ENCODE measurements at places on chromosomes 12 and 14.
A peak's percentile ranks its signal among the peaks of the same experiment; 100 is the strongest.

- H3K4me3 ChIP-seq = no peak overlapping the region
- H3K27ac ChIP-seq = no peak overlapping the region
- no peaks in the 10 kb centered on the region for H3K36me3 ChIP-seq
- no peak for DNase-seq
- H3K27me3 ChIP-seq = no peaks in the 10 kb centered on the region
Observed at GRCh38 chr14:68544081-68544892, 248.6 kb downstream of the ZFP36L1 start.

DNA sequence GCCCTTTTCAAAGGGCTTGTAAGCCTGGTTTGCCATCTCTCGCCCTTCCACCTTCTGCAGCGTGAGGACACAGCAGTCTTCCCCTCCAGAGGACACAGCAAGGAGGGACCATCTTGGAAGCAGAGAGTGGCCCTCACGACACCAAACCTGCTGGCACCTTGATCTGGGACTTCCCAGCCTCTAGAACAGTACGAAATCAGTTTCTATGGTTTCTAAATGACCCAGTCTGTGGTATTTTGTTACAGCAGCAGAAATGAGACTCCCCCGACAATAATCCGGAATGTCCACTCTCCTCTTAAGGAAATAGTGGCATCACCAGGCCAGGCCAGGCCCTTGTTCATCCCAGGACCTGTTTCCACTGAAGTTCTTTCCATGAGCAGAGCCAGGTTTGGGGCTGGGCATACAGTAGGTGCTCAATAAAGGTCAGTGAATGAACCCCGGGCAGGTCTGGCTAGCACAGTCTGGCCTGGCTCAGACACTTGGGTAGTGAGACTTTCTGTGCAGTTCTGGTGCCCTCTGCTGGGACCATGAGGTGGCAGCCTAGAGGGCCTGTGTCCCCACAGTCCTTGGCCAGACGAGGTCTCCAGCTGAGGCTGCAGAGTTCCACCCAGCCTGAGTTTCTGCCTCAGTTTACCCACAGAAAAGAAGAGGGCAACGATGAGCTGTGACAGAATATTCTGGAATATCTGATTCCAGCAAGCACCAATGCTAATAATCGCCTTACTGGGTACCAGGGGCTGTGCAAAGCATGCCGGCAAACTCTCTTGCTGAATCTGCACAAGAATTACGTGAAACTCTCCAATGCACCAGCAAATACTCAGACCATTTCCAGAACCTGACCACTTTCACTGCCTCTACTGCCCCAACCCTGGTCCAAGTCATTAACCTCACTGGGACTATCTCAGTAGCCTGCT lies 14.0 kb downstream of the ABCB9 start:
- H3K36me3 ChIP-seq = no peaks in the 10 kb centered on the region
- DNase-seq = peak; percentile 86

- H3K36me3 ChIP-seq = peaks cover 12% of the 10 kb centered on the region
- peak overlapping the region; percentile 55 for H3K4me3 ChIP-seq
- peak; percentile 81 for DNase-seq
- H3K27ac ChIP-seq = peak overlapping the region; percentile 81
- peaks cover 63% of the 10 kb centered on the region for H3K4me1 ChIP-seq
Observed at GRCh38 chr12:56631790-56632700, 1.9 kb upstream of the BAZ2A start.

- H3K27me3 ChIP-seq = no peaks in the 10 kb centered on the region
- H3K27ac ChIP-seq = no peak overlapping the region
- H3K36me3 ChIP-seq = no peaks in the 10 kb centered on the region
Observed at GRCh38 chr12:119423285-119423684, 88.8 kb downstream of the CCDC60 start.

DNA sequence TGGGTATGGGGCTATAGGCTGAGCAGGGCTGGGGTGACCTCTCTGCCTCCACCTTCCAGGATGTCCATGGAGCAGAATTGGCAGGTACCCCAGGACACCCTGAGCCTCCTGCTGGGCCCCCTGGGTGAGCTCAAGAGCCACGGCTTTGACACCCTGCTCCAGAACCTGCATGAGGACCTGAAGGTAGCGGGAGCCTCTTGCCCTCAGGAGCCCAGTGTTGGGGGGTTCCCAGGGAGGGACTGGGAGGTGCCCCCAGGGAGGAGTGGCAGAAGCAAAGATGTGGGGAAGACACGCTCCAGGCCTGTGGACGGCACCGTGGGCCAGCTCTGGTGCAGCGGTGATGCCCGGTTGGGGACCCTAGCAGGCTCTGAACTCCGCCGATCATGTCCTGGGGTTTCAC lies 8.3 kb downstream of the TNFAIP2 start:
- no peaks in the 10 kb centered on the region for H3K27me3 ChIP-seq
- no peaks in the 10 kb centered on the region for H3K36me3 ChIP-seq
- no peak for DNase-seq
- no peak overlapping the region for H3K4me3 ChIP-seq
- no peak overlapping the region for H3K27ac ChIP-seq
- no peaks in the 10 kb centered on the region for H3K4me1 ChIP-seq

DNA sequence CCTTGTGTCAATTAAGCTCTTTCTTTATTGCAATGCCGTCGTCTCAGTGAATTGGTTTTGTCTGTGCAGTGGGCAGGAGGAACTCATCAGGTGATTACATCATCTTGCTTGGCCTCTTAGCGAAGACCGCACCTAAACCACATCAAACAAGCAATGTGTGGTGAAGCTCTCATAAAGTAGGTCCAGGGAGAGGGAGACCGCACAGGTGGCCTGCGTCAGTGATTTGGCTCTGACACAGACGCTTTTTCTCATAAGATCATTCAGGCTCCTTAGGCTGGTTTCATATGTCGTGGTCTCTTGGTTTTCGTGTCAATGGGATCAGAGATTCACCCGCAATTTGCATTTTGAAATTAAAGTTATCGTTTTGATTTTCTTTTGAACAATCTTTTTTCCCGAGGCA lies 6.7 kb upstream of the TESC start:
- H3K27ac ChIP-seq = no peak overlapping the region
- H3K4me3 ChIP-seq = no peak overlapping the region
- H3K27me3 ChIP-seq = peaks cover 51% of the 10 kb centered on the region
- peaks cover 16% of the 10 kb centered on the region for H3K4me1 ChIP-seq

GRCh38 chr12:132167611-132168310 lies 23.5 kb downstream of the NOC4L start:
- H3K27me3 ChIP-seq = peaks cover 7% of the 10 kb centered on the region
- DNase-seq = no peak
- H3K36me3 ChIP-seq = no peaks in the 10 kb centered on the region
- peaks cover 13% of the 10 kb centered on the region for H3K4me1 ChIP-seq
- H3K4me3 ChIP-seq = no peak overlapping the region
- H3K27ac ChIP-seq = no peak overlapping the region

DNA sequence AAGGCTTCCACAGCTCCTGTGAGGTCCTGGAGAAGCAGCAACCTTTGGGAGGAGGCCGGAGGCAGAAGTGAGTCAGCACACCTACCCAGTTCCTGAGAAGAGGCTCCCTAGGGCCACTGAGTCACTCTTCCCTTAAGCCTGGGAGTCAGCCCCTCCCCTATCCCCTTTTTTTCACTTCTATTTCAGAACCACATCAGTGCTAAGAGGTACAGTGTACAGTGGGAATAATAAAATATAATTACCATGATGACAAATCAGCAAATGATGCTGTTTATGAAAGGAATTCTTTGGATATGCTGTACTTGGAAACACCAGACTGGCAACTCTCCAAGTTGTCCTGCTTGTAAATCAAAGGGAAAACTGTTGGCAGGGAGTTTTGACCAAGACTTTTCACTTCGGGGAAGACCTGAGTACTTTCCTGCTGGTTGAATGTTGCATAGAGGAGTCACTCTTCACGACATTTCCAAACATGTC lies 7.8 kb upstream of the TBPL2 start:
- H3K27me3 ChIP-seq = no peaks in the 10 kb centered on the region
- H3K4me3 ChIP-seq = no peak overlapping the region
- no peak for DNase-seq
- H3K36me3 ChIP-seq = no peaks in the 10 kb centered on the region
- H3K4me1 ChIP-seq = peaks cover 3% of the 10 kb centered on the region

DNA sequence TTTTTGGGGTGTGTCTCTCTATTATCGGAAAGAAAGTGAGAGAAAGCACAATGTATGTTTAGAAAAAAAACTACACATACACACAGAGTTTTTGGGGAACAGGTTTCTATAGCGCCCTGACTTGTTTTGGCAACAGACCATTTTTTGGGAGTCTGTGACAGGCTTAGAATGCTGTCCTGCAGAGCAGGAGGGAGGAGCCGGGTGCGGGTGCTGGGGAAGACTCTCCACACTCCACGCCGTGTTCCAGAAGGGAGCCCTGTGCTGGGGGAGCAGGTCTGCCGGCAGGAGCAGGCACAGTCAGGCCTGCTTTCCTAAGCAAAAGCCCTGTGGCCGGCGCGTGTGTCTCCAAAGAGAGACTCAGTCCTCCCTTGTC lies 26.5 kb downstream of the CD9 start:
- no peak for DNase-seq
- no peak overlapping the region for H3K27ac ChIP-seq
- H3K27me3 ChIP-seq = peaks cover 4% of the 10 kb centered on the region
- no peaks in the 10 kb centered on the region for H3K36me3 ChIP-seq
- H3K4me3 ChIP-seq = no peak overlapping the region
- H3K4me1 ChIP-seq = peaks cover 17% of the 10 kb centered on the region

GRCh38 chr14:104137297-104138097 lies 890 bp upstream of the KIF26A start:
- peak; percentile 59 for DNase-seq
- H3K27me3 ChIP-seq = peaks cover 40% of the 10 kb centered on the region
- peaks cover 5% of the 10 kb centered on the region for H3K4me1 ChIP-seq
- H3K27ac ChIP-seq = no peak overlapping the region
- H3K36me3 ChIP-seq = no peaks in the 10 kb centered on the region

DNA sequence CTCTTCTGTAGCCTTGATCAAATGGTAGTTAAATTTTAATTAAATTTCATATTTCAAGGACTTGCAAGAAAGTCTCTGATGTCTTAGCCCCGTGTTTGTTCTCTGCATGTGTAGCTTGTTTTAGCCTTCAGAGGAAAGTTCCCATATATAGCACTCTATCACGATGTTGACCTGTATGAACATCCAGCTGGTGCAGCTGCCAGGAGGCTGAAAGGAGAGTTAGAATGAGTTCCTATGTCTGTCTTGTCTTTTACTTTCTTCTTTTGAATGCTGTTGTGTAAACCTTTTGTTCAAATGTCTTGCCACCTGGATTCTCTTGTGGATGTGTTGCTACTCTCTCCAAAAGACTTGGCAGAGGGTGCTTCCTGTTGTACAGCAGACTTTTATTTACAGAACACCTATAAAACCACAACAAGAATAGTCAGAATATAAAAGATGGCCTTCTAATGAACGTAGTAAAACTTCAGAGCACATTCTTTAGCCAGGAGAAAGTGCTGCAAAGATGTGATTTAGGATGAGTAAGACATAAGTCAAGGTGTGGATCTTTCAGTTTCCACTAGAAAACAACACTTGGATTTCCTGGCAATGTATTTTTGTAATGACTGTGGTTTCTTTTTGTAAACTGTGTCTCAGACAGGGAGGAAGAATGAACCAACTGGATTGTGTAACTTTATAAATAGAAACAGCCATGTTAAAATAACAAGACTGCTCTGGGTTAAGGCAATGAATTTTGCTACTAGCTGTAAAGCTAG lies 17.2 kb downstream of the NAV3 start:
- H3K36me3 ChIP-seq = no peaks in the 10 kb centered on the region
- no peak overlapping the region for H3K27ac ChIP-seq
- no peak overlapping the region for H3K4me3 ChIP-seq
- H3K4me1 ChIP-seq = no peaks in the 10 kb centered on the region

GRCh38 chr14:86346818-86347384 lies 817.0 kb downstream of the FLRT2 start:
- H3K27me3 ChIP-seq = no peaks in the 10 kb centered on the region
- no peak for DNase-seq
- H3K36me3 ChIP-seq = no peaks in the 10 kb centered on the region
- peak overlapping the region; percentile 64 for H3K27ac ChIP-seq

- H3K27me3 ChIP-seq = no peaks in the 10 kb centered on the region
- H3K27ac ChIP-seq = no peak overlapping the region
- DNase-seq = no peak
- peaks cover 25% of the 10 kb centered on the region for H3K4me1 ChIP-seq
- H3K4me3 ChIP-seq = no peak overlapping the region
Observed at GRCh38 chr12:46265734-46266133, 3.1 kb downstream of the SLC38A1 start.

DNA sequence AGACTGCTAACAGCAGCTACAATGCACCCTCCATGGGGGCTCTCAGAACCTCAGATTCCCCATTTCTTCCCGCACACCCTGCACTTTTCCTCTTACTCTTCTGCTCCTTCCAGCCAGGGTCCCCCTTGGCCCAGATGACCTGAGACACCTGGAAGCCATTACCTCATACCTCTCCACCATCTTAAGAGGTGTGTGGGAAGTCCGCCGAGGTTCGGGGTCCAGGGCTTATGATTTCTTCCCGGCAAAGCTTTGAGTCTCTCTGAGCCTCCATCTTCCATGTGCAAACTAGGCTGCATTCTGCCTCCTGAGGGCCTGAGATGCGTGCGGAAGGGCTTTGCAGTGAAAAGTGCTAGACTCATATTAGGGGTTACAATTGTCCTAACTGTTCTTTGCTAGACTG lies 5.3 kb downstream of the GSC start:
- peaks cover 76% of the 10 kb centered on the region for H3K27me3 ChIP-seq
- DNase-seq = no peak
- H3K4me3 ChIP-seq = no peak overlapping the region

GRCh38 chr14:22483863-22484593 lies 105.0 kb downstream of the DAD1 start:
- DNase-seq = no peak
- no peaks in the 10 kb centered on the region for H3K27me3 ChIP-seq
- H3K27ac ChIP-seq = peak overlapping the region; percentile 80
- peak overlapping the region; percentile 66 for H3K4me3 ChIP-seq
- no peaks in the 10 kb centered on the region for H3K4me1 ChIP-seq

DNA sequence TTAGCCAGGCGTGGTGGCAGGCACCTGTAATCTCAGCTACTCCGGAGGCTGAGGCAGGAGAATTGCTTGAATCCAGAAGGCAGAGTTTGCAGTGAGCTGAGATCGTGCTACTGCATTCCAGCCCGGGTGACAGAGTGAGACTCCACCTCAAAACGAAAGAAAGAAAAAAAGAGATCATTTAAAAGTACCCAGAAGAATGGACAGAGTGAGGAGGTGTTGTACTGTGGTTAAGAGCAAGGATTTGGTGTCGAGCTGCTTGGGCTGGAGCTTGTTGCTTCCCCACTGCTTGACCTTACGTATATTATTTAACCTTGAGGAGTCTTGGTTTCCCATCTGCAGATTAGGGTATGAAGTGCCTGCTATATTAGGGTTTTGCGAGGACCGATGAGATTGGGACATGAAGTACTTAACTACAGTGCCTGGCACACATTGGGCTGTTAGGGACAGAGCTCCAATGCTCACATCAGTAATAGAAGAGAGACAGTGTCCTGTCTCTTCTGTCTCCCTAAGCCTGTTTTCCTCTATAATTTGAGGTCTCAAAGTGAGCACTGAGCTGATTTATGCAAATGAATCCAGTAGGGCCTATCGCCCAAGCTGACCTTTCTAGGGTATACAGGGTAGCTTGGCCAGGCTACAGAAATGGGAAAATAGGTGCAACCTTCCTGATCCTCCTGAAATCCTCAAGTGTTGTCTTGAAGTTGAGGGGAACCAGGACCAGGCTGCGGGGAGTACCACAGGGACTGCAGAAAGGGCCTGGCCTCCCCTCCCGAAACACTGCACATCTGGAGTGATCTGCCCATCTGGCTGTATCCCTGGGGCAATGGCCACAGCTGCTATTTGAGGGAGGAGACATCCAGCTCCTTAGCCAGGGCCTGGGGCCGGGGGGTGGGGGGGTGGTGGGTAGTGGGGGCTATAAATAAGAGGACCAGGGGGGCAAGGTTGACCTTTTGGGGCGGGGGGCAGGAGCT lies 8.6 kb upstream of the HDAC7 start:
- no peaks in the 10 kb centered on the region for H3K27me3 ChIP-seq
- peaks cover 4% of the 10 kb centered on the region for H3K36me3 ChIP-seq
- H3K27ac ChIP-seq = peak overlapping the region; percentile 63
- H3K4me3 ChIP-seq = no peak overlapping the region
- DNase-seq = no peak

Measured in activated CD8-positive, alpha-beta memory T cell treated with anti-CD3 and anti-CD28 coated beads, Interleukin-2, amount 10 ng/mL, durations not matched to agents 7 days and 5 days (primary cell).